Amygdala (tissue), 56 donors: ENCODE measurements at places on chromosomes 5 and 9.

DNA sequence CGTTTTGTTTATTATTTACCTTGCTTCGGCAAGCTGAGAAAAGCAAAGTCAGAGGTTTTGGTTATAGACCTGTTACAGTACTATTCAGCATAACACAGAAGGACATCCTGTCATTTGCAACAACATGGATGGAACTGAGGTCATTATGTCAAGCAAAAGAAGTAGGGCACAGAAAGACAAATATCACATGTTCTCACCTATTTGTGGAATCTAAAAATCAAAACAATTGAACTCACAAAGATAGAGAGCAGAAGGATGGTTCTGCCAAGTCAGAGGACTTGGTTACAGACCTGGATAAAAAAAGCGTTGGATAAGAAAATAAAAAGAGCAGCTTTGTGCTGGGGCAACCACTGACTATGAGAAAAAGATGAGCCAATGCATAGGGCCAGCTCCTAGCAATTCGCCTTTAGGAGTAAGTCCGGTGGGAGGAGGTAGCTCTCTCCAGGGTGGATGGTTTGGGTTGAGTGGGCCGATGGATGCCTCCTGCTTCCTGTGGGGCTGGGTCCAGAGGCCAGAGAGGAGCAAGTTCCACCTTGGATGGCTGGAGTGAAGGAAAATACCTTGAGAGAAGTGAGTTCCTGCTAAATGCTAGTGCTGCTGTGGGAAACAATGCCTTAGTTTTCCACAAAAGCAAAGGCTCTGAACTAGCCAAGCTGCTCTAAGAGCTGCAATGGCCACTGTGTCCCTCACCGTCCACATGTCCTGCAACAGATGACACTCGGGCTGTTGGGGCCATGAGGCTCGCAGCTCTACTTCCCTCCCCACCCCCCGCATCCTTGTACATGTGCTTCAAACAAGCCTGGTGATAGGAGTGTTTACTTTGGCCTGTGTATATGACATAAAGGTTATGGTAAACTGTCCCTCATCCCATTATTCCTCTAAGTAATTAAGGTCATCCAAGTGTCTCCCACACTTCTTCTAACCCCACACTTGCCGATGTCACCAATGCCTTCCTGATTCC is 38.4 kb downstream of the ACOT12 start:
- DNase-seq = no peak

- DNase-seq = no peak
Observed at GRCh38 chr9:89179540-89179894, 899 bp upstream of the SHC3 start.

GRCh38 chr5:175652741-175653663 is 4.9 kb upstream of the HRH2 start:
- no peak for DNase-seq

- no peak for DNase-seq
Observed at GRCh38 chr5:40360685-40361084, 319.0 kb upstream of the PTGER4 start.

- no peak for DNase-seq
Observed at GRCh38 chr9:94887721-94888120, 161.2 kb downstream of the AOPEP start.

DNA sequence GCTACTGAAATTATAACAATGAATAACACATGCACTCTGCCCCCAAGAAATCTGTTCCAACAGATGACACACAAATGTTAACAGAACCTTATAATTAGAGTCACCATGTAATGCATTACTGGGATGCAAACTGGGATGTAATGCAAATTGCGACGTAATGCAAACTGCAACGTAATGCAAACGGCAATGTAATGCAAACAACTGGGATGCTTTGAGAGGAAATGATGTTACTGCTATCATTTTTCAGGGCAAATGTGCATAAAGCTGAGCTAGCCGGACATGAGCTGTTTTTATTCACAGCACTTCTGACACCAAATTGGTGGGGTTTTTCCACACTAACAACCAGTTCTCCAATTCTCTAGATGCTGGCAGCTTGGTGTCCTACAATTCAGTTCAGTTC is 117.2 kb downstream of the ADAMTS16 start:
- DNase-seq = no peak

DNA sequence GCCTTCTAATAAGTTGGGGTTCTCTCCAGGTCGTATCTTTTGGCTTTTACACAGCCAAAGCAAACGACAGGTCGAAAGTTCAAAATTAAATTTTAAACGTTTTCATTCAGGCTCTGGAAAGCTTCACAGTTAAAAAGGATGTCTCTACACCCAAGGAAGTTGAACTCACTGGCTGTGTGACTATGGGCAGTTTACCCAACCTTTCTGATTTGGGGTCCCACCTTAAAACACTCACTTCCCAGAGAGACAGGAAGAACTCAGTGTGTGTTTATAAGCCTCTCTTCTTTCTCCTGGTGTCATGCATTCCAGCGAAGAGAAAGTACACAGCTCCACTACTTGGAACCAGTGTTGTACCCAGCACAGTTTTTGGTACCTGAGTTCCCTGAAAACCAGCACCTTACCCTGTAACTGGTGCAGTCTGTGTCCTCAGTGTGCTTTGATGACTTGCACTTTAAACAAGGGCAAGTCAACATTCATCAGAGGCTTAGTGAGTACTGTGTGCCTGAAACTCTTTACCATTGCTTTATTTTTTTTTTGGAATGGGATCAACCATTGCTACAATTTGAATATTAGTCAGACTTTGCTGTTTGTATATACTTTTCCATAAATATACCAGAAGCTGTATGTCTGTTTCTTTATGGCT is 1.7 kb downstream of the SRD5A1 start:
- DNase-seq = no peak

DNA sequence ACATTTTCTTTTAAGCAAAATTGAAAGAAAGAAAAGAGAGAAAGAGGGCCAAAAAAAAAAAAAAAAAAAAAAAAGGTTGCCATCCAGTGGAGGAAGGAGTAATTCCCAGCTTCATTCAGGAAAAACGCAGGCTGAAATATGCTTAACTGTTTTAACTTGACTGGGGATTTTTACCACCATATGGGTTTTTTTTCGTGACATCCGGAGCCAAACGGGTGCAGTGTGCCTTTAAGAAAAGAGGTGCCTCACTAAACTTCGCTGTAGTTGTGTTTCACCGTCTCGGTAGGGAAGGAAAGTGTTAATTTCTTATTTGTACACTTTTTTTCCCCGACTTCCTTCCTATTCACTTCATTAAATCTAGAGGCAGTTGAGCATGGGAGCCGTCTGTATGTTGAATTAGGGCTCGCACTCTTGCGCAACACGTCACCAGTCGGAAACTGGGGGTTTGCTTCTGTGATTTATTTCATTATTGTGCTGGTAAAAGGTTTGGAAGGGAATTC is 143.0 kb downstream of the SMARCA2 start:
- no peak for DNase-seq

DNA sequence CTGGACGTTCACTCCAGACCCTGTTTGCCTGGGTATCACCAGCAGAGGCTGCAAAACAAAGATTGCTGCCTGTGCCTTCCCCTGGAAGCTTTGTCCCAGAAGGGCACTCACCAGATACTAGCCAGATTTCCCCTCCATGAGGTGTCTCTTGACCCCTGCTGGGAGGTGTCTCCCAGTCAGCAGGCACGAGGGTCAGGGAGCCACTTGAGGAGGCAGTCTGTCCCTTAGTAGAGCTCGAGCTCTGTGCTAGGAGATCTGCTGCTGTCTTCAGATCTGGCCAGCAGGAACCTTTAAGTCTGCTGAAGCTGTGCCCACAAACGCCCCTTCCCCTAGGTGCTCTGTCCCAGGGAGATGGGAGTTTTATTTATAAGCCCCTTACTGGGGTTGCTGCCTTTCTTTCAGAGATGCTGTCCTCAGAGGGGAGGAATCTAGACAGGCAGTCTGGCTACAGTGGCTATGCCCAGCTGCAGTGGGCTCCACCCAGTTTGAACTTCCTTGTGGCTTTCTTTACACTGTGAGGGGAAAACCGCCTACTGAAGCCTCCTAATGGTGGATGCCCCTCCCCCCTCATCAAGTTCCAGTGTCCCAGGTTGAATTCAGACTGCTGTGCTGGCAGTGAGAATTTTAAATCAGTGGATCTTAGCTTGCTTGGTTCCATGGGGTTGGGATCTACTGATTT is 253.9 kb downstream of the SPATA31D1 start:
- DNase-seq = no peak

DNA sequence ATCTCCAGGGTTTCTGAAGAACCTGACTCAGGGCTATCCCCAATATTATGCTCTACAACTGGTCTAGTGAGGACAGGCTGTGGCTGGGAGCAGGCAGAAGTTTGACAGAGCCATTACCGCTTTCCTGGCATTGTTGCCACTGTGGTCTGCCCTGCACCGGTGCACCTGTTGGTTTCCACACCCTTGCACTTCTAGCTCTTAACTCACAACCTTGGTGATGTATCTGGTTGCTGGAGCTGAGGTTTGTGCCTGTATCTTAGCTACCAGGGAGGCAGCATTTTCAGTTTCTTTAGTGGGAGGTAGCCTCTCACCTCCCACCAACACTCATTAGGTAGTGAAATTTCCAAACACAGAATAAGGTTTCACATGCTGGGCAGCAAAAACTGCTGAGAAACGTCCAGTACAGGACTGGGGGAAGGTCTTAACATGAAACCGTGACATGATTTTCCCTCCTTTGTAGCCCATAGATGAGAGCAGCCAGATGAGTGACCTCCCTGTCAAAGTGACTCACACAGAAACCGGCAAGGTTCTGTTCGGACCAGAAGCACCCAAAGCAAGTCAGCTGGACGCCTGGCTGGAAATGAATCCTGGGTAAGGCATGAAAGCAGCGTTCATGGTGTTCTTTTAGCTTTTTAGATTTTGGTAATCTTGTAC is 57.7 kb downstream of the SMARCA2 start:
- no peak for DNase-seq

- DNase-seq = no peak
Observed at GRCh38 chr5:102196481-102196880, 99.6 kb downstream of the SLCO4C1 start.

DNA sequence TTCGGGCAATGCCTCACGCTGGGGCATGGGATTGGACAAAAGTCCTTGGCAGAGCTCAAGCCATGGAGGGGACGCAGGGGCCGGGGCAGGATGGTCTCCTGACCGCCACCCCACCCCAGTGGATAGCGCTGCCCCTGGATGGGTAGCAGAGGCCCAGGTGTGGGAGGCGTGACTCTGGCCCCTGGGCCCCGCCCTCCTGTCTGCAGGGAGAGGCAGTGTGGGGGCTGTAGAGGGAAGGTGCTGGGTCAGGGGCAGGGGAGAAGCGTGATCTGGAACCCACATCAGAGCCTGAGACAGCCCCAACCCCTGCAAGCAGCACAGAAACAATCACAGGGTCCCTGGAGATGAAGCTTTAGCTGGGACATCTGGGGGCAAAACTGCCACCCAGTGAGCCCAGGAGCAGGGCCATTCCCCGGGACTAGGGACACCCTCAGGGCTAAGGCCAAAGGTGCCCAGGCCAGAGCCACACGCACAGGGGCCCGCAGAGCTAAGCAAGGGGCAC is 36.2 kb downstream of the NACC2 start:
- DNase-seq = no peak

DNA sequence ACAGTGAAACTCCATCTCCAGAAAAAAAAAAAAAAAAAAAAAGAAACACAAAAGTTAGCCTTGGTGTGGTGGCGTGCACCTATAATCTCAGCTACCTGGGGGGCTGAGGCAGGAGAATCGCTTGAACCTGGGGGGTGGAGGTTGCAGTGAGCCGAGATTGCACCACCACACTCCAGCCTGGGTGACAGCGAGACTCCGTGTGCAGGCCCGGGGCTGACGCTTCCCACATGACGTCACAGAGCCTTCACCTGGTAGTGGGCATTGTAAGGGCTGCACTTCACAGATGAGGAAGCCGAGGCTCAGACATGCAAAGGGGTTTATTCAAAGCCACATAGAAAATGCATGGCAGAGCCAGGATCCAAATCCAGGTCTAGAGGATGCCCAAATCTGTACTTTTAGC is 114.2 kb downstream of the GAPVD1 start:
- DNase-seq = no peak

DNA sequence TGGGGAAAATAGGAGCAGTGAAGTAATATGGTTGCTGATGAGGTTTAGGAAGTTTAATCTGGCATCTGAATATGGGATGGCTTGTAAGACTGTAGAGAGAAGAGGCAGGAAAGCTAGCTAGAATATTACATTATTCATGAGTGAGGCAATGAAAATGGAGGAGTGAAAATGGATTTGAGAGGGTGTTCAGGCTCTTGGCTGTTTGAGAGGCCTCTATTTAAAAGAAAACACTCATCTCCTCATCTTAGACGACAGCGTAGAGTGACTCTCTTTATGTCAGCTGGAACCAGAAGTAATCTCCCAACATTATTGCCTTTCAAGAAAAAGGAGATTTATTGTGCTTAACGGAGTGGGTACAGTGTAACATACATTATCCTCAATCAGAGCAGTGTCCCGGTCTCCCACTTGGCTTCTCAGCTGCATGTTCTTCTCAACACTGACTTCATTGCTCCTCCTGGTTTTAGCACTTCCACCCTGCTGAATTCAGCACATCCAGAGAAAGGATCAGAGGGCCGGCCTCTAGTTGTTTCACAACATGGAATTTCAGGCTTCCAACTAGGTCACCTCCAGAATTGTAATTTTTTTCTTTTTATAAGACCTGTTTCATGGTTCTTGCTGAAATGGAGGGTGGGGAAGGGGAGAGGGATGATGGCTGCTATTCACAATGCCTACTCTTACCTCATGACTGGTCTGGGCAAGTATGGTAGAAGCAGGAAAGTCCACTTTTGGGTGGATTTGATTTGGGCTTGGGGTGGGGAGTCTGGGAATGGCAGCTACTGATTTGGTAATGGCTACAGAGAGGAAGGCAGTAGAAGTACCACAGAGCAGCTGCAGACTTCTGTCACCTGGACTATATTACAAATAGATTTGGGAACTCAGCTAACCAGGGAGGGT is 52.9 kb upstream of the KIAA1958 start:
- no peak for DNase-seq

DNA sequence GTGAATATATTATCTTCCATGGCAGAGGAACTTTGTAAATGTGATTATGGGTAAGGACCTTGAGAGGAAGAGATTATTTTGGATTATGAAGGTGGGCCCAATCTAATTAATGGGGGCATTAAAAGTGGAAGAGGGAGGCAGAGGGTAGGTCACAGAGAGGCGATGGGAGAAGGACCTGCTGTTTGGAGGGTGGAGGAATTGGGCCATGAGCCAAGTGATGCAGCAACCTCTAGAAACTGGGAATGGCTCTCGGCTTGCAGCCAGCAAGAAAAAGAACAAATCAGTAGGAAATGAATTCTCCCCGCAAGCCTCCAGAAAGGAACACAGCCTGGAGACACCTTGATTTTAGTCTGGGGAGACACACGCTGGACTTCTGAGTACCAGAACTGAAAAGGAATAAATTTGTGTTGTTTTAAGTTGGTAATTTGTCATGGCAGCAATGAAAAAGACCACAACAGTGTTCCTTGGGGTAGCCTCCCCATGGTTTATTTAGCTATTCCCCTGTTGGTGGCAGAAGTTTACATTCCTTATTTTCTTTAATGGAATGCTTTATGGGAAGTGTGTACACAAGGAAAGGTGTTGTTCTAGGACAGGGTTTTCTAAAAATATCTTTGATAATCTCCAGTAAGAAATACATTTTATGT is 103.6 kb downstream of the HSPA4 start:
- no peak for DNase-seq

DNA sequence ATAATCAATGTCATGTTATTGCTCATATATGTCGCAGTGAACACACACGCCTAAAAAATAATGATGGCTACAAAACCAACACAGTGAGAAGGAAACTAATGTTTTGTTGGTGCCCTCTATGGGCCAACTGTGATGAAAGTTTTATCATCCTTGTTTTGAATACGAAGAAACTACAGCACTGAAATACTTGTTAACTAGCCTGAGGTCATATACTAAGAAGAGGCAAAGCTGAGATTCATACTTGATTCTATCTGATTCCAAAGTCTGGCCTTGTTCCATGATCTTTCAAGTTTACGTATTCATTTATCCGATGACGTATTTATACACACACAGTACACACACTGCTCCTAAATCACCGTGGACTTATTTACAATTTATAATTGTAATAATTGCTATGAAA is 16.1 kb upstream of the DRD1 start:
- no peak for DNase-seq
